ENCODE measurements at places on chromosomes 3 and 15.
A peak's percentile ranks its signal among the peaks of the same experiment; 100 is the strongest.

GRCh38 chr3:62318365-62318751, 55.0 kb downstream of the FEZF2 start:
- no peak for DNase-seq

- no peak for DNase-seq
These were observed 126.2 kb upstream of the KLHL25 start for GRCh38 chr15:85920956-85921355.

GRCh38 chr3:151197981-151198767, 4.8 kb downstream of the GPR171 start:
- DNase-seq = no peak

- peak; percentile 16 for DNase-seq
These were observed 50.0 kb downstream of the ZIC4 start for GRCh38 chr3:147356145-147356908.

DNA sequence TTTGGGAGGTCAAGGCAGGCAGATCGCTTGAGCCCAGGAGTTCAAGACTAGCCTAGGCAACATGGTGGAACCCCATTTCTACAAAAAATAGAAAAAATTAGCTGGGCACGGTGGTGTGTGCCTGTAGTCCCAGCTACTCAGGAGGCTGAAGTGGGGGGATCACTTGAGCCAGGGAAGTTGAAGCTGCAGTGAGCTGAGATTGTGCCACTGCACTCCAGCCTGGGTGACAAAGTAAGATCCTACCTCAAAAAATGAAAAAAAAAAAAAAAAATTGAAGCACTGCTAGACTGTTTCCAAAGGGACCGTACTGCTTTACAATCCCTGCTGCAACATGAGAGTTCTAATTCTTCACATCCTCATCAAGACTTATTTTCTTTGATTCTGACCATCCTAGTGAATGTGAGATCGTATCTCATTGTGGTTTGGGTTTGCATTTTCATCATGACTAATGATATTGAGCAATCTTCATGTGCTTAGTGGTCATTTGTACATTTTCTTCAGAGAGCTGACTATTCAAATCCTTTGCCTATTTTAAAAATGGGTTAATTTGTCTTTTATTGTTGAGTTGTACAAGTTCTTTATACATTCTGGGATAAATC, 10.8 kb downstream of the CMTM8 start:
- no peak for DNase-seq

DNA sequence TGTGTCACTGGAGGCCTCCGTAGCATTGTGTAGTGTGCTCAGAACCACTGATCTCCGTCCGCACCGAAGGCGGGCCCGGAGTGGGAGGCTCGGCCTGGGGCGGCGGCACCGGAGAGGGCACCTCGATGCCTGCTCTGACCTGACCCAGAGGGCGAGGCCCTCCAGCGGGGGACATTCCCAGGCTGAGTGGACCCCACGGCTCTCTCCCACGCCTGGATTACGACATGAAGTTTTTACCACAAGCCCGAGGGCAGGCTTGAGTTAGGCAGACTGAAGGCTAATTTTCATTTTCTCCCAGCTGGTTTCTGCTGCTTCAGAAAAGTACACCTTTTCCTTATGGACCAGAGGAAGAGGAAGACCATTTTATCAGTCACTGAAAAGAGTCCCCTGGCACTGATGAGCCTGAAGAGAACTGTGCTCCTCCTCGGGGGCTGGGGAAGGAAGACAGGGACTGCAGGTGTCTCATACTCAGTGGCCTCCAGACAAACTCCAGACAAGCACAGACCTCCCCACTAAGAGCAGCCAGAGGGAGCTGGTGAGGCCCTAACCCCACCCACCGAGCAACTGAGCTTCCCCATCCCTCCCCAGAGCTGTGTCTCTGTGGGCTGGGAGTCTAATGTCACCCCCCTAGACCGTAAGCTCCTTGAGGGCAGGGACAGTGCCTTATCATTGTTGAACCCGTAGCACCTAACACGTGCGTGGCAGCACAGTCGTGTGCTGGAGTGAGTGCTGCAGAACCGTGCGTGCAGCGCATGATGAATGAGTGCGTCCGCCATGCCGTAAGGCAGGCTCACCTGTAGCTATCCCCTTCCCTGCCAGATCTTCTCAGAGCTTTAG, 74.5 kb upstream of the BLM start:
- no peak for DNase-seq

- DNase-seq = peak; percentile 20
These were observed 64.3 kb upstream of the LRRC3B start for GRCh38 chr3:26558257-26558656.

DNA sequence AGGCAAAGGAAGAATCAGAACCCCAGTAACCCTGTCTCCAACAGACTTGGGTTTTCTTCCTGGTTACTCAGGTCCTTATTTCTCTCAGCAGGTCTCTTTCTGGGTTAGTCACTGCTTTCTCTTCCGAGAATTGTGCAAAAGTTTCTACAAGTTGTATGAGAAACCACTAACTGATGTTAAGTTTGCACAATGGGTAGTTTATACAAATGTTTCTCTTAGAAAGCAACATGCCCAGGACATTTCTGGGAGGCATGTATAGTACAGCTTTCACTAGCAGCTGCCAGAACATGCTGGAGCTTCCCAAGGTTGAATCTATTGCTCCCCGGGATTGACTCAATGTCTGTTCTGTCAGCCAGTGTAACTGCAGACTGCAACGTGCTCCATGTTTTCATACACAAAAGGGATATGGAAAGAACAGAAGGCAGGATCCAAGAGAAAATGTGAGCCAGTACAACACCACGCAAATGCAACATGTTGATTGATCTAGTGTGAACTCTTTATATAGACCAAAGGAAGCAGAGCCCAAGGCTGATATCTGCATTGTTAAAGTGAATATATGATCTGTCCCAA, 887.8 kb downstream of the MCTP2 start:
- no peak for DNase-seq

- DNase-seq = peak; percentile 67
These were observed 45.1 kb upstream of the PLXND1 start for GRCh38 chr3:129651435-129652202.

DNA sequence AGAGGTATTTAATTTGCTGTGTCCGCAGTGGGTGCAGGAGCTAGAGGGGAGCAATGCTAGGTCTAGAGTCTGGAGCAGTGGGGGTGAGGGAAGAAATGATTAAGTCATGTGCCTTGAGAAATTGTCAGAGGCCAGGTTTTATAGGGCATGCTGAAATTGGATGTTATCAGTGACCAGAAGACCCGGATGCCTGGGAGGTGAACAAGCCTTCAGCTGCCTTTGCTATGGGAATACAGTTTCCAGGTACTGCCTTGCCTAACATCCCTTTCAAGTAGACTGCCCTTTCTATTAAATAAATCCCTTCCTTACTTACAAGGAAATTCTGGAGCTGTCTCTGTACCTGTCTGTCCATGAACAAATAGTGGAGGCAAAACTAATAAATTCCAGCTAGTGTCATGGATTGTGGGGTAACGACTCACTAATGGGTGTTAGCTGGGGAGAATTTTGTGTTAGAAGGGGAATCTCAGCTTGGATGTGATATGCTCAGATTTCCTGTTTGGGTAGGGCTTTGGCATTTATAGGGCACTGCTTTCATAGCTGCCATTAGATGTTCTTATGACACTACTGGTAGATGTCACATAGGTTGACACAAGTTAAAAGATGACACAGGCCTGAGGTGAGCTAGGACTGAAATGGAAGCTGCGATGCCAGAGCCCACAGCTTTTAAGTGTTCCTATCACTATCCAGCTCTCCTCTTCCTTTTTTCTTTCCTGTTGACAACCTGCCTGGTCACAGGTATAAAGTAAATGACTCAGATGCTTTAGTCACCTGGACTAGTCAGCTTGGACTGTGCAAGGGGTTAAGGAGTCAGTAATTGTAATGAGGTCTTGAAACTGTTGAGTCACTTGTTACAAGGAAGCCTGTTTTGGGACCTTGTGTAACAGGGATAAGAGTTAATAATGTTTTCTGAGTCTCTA, 21.3 kb downstream of the CHD2 start:
- no peak for DNase-seq

- DNase-seq = no peak
These were observed 227.1 kb upstream of the ARRDC4 start for GRCh38 chr15:97733373-97733772.

DNA sequence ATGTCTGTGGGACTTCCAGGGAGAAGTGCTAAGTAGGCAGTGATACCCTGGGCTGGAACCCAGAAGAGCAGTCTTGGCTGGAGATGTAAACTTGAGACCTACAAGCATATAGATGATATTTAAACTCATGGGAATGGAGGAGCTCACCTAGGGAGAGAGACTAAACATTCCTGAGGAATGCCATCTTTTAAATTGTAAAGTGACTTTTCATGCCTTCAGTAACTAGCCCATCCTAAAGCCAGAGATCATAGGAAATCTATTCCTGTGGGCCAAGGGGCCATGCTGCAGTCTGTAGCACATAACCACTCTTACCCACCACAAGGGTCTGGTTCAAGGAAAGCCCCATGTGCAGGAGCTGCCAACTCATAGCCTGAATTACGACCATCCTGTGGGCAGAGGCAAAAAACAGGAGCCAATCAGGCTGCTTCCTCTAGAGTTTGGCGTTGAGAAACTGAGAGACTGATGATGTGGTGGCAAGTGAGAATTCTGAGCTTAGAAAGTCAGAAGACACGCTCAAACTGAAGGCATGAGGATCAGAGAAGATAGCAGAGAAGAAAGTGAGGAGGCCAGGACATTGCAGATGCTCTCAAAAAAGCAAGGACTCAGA, 37.5 kb downstream of the CTDSPL start:
- DNase-seq = no peak

GRCh38 chr3:3556078-3556477, 243.2 kb upstream of the LRRN1 start:
- DNase-seq = no peak

DNA sequence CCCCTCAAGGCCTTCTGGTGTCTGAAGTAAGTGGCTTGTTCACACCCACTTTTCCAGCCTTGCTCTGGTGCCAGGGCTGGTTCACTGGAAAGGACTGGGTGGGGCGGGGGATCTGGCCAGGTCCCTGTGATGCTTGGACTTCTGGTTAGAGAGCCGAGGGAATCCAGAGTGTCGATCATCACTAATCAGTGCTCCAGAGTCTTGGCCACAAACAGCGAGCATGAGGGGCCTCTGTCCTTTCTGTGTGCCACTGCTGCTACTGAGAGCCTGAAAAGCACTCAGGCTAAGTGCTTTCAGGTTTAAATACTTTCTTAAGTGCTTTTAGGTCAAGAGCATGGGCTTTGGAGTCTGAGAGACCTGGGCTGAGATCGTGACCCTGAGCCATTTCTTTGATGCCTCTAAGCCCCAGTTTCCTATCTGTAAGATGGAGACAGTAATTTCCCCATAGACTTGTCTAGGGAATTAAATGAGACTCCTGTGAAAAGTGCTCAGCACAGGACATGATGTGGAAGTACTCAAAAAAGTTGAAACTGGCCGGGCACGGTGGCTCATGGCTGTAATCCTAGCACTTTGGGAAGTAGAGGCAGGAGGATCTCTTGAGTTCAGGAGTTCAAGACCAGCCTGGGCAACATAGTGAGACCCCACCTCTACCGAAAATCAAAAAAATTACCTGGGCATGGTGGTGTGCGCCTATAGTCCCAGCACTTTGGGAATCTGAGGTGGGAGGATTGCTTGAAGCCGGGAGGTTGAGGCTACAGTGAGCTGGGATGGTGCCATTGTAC, 53.8 kb upstream of the SEC22A start:
- DNase-seq = no peak

- DNase-seq = no peak
These were observed 31.0 kb downstream of the TRIM42 start for GRCh38 chr3:140708815-140709214.

- no peak for DNase-seq
These were observed 56.8 kb upstream of the CHD2 start for GRCh38 chr15:92843326-92843725.

- DNase-seq = no peak
These were observed 27.9 kb downstream of the FBXO45 start for GRCh38 chr3:196596355-196596754.

- DNase-seq = no peak
These were observed 18.9 kb downstream of the SST start for GRCh38 chr3:187651282-187651681.

DNA sequence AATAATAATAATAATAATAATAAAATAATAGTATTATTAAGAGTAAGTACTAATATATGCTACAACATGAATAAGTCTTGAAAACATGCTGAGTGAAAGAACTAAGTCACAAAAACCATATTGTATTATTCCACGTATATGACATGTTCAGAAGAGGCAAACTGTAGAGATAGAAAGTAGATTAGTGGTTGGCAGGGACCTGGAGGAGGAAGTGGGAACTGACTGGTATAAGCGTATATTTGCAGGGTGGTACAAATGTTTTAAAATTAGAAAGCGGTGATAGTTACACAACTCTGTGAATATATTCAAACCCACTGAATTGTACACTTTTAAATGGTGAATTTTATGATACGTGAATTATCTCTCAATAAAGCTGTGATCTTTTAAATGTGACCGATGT, 32.8 kb downstream of the LRRK1 start:
- no peak for DNase-seq

DNA sequence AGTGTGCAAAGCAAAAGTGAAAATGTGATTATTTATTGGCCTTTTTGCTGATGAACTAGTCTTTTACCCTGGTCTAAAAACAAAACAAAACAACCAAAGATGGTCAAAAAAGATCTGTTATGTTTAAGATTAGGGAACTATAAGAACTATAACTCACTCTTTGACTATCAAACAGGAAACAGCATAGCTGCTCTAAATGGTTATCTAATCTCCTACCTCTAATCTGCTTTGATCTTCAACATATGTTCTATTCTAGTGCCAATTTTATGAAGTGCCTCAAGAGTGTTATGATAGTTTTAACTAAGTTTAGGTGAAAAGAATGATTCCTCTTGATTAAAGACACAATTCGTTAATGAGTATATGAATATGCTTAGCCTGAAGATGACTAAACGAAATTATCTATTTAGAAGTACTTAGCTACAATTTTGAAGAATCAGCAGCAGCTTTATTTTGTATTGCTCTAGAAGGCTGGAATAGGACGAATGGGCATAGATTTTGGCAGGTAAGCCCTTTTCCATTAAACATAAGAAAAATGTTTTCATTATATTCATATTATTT, 46.0 kb downstream of the SETD2 start:
- DNase-seq = no peak

DNA sequence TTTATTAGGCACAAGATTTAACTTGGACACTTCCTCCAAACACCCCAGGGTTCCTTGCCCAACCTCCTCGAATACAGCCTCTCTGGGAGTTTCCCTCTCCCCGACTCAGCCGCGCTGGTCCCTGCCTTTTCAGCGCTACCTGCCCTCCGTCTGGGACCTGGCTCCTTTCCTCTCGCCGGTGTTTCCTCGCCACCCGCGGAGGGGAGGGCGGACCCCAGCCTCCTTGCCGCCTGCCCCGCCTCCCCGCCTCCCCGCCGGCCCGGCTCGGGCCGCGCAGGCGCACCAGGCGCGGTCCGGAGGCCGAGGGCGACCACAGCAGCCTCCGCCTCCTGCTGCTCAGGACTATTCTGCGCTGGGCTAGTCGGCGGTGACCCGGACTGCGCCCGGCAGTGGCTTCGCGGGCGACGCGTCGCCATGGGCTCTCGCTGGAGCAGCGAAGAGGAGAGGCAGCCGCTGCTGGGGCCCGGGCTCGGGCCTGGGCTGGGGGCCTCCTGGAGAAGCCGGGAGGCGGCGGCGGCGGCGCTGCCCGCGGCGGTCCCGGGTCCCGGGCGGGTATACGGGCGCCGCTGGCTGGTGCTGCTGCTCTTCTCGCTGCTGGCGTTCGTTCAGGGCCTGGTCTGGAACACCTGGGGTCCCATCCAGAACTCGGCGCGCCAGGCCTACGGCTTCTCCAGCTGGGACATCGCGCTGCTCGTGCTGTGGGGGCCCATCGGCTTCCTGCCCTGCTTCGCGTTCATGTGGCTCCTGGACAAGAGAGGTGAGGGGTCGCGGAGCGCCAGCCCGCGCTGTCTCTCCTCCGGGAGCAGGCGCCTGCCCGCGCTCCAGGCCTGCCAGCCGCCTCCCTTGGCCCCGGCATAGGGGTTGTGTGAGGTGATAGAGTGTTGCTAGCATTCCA, at the start of gene SLC49A4:
TSS of gene SLC49A4 (plus strand) at position 291 of the 895 bp plus-strand sequence. CDS start at position 415, 124 bp downstream.
- peak; percentile 91 for DNase-seq
